Stimulated activated naive CD8-positive, alpha-beta T cell treated with anti-CD3 and anti-CD28 coated beads, Interleukin-15, Interleukin-2, amounts not matched to agents 100 U/mL and 50 U/mL, for 24 hours (primary cell): ENCODE measurements at places on chromosomes 12 and 14.

GRCh38 chr14:99729991-99730875 lies 46.1 kb downstream of the CYP46A1 start:
- peak; percentile 89 for DNase-seq

- DNase-seq: no peak
Measured at GRCh38 chr12:52494518-52494917, 1.5 kb upstream of the KRT6A start.

GRCh38 chr12:75439048-75439447 lies 41.5 kb upstream of the GLIPR1 start:
- no peak for DNase-seq

DNA sequence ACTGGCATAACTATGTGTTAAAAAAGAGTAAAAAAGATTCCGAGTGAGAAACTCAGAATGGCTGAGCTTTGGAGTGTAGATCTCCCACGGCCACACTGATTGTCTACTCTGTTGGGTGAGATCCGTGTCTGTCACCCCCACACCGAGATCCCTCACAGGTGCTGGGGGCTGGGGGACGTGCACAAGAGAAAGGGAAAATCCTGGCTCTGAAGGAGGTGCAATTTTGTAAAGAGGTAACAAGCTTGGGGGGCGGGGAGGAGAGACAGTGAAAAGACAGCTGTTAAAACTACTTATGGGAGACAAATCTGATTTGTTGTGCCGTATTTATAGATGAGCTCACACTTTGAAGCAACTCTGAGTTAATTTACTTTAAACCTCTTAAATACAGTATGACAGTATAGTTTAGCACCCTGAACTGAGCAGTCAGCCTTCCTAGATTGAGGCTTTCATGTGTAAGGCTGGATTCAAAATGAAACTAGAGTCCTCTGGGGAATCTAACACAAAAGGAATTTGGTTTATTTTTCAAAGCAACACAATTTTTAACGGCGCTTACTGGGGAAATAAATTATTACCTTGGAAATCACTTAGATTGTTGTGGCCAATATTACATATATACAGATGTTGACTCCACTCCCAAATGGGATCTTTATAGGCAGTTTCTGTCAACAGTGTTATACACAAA lies 167.4 kb upstream of the RGS6 start:
- no peak for DNase-seq

- DNase-seq: no peak
Measured at GRCh38 chr14:42488965-42489364, 882.3 kb downstream of the LRFN5 start.

DNA sequence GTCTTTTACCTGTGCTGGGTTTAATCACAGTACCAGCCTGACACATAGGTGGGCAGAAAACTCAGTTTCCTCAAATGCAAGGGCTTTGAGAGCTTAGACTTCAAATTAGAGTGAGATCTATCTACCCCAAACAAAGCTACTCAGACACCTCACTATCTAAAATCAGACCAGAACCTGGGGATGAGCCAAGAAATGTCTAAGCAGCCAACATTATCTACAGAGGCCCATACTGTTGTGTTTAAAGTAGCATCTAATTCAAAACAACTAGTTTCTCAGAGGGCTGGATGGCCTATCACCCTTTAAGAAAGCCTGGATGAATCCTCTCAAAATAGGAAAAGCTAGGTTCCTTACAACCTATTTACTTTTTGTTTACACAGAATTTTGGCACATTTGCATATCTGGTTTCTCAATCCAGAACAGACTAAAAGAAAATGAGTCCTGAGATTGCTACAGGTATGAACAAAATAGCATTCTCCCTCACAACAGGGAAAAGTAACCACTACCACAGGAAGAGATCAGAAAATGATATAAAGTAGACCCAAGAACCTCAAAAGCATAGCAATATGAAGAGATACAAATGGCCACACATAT lies 142.4 kb downstream of the ZFP36L1 start:
- no peak for DNase-seq
